ENCODE measurements at places on chromosomes 3 and 15.

DNA sequence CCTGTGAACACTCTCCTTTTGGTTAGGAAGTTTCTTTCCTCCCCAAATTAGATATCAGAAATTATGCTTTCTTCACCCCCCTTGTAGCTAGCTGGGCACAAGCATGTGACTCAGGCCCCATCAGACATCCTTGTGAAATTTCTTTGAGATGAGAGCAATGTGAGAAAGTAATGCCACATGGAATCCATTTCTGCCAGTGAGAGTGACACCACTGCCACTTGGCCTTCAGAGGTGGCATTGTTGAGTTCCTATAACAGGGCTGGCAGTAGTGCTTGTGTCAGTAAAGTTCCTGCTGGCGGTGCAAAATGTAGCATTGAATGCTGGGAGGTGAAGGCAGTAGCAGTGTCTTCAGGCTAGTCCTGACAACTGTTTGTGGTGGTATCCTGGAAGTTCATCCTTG is 80.7 kb upstream of the ZNF280D start:
- no peak for DNase-seq

DNA sequence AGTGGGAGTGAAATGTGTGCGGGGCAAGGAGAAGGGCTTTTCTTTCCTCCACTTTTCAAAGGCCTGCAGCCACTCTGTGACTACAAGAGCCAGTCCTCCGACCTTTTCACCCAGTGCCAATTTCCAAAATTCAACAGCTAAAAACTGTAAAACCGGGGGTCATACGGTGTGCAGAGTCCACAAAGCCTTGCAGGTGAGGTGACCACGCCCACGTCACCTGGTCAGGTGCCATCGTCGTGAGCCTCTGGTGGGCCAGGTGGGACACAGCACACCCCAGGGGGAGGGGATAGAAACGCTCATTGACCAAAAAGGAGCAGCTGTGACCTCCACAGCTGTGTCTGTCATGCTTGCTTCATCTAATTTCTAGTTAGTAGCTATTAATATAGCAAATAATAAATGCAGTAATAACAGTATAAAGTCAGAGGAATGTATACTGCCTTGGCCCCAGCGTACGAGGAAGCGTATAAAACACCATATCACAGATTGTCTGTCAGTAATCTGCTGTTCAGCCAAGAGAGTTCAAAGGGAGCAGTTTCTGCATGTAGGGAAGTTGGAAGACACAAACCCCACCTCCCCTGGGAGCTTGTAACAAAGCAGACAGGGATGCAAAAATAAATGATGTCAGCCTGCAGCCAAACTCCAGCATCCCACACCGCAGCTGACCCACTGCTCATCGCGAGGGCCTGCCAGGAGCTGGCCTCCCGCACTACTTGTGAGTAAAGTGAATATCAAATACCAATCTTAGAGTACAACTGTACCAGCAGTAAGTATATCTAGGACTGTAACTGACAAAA is 86.7 kb downstream of the VGLL4 start:
- peak; percentile 63 for DNase-seq

- no peak for DNase-seq
Measured at GRCh38 chr3:16313886-16314645, 49.1 kb downstream of the OXNAD1 start.

DNA sequence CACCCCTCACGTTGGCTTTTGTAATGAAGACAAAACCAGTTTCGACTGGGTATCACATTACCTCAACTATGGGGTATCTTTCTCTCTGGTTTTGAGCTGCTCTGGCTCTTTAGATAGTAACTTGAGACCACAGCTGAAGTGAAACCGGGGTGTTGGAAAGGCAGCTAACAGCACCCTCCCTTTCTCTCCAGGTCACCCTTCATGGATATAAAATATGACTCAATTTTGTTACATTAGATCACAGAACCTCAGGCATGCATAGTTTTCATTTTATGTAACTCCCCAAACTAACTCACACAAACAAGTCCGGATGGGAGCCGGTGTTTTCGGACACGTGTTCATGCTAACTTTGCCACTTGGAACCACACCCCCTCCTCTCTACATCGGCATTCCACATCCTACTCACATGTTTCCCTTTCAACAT is 90.7 kb downstream of the NR2F2 start:
- no peak for DNase-seq

DNA sequence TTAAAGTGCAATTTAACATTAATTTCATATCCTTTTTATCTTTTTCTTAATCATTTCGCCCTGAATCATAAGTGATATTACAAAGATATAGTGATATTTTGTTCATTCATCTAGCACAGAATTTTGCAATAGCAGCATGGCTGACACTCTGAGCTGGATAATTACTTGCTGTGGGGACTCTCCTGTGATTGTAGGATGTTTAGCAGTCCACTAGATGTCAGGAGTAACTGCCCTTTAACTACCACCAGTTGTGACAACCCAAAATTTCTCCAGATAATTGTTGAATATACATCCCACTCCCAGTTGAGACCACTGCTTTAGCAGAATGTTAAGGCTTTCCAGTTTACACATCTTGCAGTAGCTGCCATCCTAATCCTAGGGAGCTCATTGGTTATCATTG is 196.8 kb upstream of the MBNL1 start:
- DNase-seq = no peak

All from renal pelvis (tissue), 12 donors.